GM13976 (cell line): ENCODE measurements at places on chromosomes 2 and 18.

- DNase-seq, result no peak
These were observed 39.6 kb downstream of the LHCGR start for GRCh38 chr2:48715956-48716355.

GRCh38 chr2:182163878-182164277, 178.2 kb downstream of the PPP1R1C start:
- no peak for DNase-seq

DNA sequence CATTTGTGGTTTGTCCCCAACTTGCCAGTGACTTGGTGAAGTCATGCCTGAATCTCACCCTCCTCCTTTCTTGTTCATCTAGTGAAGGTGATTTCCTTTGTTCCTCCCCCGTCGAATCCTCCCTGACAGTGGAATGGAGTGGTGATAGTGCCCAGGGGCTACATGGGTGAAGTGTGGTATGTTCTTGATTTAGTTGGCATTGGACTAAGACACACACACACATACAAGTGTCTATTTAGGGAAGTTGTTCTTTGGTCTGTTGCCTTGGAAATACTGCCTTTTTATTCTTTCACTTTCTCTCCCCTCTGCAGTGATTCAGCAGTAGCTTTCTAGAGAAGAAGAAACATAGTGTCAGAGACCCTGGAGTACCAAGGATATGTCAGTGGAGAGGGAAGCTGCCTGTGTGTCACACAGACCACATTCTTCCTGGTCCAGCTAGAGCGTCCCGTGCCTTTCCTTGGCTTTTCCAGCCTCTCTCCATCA, 10.9 kb downstream of the INPP4A start:
- peak; percentile 44 for DNase-seq

- no peak for DNase-seq
These were observed 545.3 kb downstream of the TSN start for GRCh38 chr2:122300758-122301157.

- no peak for DNase-seq
These were observed 346.7 kb downstream of the RAD51AP2 start for GRCh38 chr2:17171446-17172049.

GRCh38 chr2:191650896-191651773, 26.8 kb upstream of the NABP1 start:
- DNase-seq, result peak; percentile 49

DNA sequence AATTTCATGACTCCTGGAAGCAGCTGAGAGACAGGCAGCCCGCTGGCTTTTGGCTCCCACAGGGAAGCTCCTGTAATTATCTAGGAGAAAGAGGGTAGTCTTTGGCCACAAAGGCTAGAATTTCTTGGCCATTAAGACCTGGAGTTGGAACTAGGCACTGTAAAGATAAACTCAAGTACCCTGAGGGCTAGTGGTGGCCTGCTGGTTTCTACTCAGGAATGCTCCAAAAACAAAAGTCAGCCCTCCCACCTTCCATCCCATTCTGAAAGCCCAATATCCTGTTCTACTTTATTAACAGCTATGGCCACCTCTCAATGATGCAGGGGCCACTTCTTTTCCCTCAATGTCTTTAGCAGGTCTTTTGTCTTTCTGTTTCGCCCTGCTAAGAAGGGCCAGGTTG, 34.0 kb upstream of the CYP26B1 start:
- DNase-seq, result no peak

GRCh38 chr18:58226429-58226828, 182.4 kb downstream of the NEDD4L start:
- DNase-seq, result no peak

DNA sequence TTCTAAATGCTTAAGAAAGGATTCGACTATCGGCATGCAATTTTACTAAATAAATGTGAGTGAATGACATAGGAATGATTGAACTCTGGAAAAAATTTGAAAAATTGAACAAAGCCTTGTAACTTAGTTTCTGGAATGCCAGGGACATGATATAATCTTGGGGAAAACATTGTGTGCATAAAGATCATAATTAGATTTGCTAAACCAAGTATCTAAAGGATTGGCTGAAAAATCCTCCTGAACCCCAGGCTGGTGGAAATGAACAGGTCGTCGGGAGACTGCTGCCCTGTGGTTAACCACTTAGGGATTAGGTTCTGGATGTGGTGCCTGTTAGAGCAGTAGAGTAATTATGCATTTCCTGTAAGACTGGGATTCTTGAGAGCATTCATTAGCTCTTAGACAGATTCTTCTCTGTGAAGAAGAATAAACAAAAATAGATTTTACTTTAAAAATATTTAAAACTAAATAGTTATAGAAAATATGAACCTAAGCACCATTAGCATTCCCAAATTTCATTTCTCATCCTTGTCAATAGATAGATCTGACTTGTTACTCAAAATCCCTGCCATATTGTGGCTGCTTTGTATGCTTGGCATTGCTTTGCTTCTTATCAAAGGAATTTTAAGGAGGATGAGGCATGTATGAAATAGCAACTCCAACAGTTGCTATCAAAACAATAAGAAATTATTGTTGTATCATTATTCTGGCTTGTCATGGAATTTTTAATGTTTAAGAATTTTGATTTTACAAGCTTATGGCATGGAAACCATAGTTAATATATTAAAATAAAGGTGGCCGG, 55.9 kb downstream of the LYPD6B start:
- no peak for DNase-seq

- DNase-seq, result peak; percentile 48
These were observed 758 bp downstream of the SCLY start for GRCh38 chr2:238061315-238062202.
